ENCODE measurements at places on chromosomes 4 and X.
A peak's percentile ranks its signal among the peaks of the same experiment; 100 is the strongest.

- DNase-seq: peak; percentile 48
These were observed 126.1 kb downstream of the AFF1 start for GRCh38 chr4:87060957-87061356.

GRCh38 chr4:89056953-89057398, at the start of gene FAM13A:
Gene FAM13A (minus strand): TSS chr4:89057185. CDS start chr4:89056964, 221 bp downstream.
- peak; percentile 79 for DNase-seq

- no peak for DNase-seq
These were observed 58.2 kb downstream of the NRK start for GRCh38 chrX:105880491-105880890.

GRCh38 chrX:19798423-19798822, 89.0 kb downstream of the SH3KBP1 start:
- no peak for DNase-seq

DNA sequence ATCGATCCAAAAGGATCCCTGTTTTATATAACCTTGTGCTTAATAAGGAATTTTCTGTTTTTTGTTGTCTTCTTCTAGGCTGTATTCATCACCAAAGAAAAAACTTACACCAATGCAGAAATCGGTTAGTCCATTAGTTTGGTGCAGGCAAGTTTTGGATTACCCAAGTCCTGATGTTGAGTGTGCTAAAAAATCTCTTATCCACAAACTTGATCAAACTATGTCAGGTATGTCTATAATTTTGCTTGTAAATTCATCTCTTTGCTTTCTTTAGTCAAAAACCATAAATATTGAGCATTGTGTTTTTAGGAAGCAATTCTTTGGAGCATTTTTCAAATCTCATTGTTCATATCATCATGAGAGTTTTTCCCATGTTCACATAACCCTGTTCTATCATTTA, 28.4 kb downstream of the SLAIN2 start:
- no peak for DNase-seq

DNA sequence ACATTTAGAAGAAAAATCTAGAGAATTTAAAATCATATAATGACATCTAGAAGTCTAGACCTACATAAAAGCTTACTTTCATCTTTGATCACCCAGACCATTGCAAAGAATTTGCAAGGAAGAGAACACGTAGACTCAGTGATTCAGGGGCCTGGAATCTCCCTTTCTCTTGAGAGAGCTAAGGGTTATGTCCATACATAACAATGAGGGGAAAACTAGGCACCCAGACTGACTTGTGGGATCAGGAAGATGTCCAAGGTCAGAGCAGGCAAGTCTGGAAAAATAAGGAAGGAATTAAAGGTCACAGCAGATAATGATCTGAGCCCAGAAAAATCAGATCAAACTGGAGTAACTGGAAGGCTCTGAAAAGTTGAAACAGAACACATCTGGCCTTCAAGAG, 198.4 kb upstream of the SFRP2 start:
- DNase-seq: peak; percentile 66

DNA sequence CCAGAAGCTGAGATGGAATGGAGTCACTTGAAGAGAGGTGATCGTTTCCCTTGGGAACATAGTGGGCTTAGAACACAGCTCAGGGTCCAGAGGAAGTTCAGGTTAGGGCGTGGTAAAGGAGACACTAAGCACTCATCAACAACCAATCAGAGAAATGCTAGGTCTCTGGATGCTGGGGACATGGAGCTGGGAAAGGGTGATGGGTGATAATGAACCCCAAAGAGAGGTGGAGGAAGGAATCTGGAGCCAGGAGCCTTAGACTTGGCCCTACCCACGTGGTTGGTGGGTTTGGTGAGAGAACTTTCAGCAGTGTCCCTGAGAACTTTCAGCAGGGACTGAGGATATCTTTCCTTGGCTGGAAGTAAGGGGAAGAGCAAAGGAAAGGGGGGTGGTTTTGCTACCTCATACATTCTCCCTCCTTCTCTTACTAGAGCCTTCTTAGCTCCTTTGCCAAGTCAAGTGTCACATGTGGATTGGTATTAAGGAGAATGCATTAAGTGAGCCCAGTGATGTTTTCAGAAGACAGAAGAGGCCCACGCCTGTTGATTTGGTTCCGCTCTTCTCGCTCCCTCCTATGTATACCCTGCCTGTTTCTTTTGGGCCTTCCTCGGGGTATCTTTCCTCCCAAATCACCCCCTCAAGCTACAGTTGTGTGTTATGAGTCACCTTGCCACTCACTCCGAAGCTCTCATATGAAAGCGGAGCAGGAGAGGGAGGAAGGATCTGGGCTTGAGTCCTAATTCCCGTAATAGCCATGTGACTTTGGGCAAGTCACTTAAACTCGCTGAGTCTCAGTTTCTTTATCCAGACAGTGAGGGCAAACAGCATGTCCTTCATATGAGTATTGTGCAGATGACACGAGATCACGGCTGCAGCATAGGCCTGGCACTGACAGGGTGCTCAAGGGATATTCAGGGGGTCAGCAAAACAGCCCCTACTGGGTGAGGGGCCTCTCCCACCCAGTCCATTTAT, 63.1 kb downstream of the TSC22D3 start:
- DNase-seq: peak; percentile 7

DNA sequence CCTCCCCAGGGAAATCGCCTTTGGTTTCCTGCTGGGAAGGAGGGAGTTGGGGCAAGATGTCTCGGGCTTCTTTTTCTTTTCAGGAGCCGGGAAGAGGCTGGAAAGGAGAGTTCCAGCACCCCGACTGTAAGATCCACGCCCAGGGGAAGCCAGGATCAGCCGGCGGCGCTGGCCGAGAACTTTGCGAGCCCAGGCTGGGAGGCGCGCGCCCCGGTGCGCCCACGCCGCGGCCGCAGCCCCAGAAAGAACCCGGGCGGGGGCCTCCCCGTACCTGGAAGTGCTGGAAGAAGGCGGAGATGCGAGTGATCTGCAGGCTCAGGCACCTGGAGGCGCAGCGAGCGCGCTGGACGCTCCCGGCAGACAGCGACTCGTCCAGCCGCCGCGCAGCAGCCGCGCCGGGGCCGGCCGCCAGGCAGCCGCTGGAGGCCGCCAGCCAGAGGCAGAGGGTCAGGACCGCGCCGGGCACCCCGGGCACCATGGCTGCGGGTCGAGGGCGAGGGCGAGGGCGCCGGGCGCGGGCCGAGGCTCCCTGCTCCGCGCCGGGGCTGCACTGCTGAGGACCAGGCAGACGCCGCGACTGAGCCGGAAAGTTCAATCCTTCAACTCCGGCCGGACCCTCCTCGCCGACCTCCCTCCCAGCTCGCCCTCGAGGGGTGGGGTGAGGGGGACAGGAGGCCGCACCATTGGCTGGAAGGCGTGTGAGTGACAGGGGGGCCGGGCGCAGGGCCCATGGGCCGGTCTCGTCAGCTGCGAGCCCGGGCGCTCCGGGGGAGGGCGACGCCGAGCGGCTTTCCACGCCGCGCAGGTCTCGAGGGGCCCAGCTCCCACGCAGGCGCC, at the start of gene ANOS1:
ANOS1 (minus strand) TSS at position 579 of the 837 bp plus-strand sequence; CDS start at position 478, 101 bp downstream.
- no peak for DNase-seq

DNA sequence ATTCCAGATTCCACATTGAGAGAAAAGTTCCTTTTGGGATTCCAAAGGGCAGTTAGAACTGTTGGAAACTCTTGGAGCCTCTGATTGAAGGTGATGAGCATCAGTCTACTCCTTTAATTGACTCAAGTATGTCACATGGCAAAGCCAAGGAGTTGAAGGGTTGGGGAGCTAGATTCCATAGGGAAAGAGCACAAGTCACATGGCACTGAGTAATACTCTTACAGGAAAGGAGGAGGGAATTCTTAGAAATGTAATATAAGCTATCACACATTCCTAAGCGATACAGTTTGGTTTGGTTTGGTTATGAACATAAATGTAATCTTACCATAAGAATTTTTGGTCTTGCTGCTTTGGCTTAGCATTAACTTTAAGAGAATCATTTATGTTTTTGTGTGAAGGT, 15.7 kb downstream of the SPCS3 start:
- DNase-seq: no peak

DNA sequence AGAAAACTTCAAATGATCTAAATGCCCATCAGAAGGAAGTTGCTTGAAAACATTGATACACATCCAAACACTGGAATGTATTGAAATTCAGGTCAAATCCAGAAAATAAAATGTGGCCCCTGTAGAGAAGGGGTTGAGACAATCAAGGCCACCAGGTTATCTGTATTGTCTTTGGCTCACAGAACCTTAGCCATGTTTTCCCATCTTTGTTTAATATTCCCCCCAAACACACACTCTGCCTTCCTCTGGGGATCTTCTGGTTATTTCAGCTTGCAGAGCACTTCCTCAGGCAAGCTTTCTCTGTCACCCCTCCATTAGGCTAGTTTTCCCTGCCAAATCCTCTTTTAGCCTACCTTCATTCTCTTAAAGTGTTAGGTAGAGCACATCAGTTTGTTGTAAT, 30.5 kb downstream of the PAGE2 start:
- no peak for DNase-seq

DNA sequence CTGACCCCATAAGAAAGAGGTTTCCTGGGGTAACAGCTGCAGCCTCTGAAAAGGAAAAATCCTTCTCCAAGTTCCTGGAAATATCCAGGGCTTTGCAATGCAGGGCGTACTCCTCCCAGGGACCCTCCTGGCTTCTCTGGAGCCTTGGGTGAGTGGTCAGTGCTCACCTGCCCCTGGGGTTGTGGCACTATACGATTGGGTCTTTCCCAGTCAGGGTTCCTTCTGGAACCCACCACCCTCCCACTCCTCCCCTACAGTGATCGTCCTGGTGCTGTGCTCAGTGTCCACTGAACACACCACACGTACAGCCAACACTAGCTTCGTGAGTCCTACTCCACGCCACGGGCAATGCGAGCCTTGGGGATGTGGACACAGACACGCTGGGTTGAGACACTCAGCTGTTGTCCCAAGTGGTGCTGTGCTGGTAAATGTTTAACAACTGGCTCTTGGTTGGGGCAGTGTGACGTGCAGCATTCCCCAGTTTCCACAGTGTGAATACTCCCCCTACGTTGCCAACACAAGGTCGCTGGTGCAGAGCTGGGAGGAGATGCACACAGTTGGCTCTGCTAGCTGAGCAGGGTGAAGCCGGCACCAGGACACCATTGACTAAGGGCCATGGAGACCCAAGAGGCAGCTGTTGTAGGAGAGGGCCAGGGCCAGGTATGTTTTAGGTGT, 65.4 kb downstream of the HTRA3 start:
- no peak for DNase-seq

DNA sequence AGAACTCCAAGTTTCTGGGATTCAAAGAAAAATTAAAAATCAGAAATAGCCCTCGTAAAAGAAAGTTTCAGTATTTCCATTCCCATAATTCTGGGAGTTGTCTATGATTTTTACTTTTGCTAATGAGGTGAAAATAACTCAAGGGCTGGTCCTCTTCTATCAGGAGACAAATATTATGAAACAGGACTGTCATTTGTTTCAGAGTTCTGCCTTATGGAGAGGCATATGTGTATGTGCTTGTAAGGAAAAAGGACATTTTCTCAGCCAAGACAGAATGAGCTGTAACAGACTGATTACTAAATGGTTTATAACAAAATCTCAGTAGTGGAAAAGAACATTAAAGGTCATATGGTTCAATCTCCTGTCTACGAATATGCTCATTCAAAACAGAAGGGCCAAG, 59.0 kb upstream of the TAB3 start:
- DNase-seq: no peak

DNA sequence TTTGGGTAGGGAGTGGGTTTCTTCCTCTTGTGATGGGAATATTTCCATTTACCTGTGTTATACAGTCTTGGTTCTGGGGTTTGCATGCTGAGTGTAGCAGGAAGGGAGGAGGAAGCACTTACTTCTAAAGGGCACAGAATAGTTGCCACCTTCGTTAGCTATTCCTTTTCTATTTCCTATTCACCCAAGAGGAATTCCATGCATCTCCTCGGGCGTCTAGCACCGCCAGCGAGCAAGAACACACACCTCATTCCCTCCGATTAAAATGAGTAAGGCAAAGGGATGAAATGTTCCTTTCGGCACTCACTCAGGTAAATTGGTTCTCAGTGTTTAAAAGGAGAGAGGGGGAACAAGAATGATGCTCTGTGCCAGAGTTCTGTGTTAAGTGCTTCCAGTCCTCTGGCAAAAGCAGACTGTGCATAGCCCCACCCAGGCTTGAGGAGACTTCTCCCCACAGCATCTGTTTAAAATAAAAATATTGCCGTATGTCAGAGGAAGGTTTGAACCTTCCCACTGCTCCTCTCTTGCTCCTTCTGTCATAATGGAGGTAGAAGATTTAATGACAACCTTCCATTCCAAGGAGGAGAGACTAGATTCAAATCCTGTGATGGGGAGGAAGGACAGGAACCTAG, 351.4 kb downstream of the PTTG2 start:
- no peak for DNase-seq

- no peak for DNase-seq
These were observed 361.6 kb upstream of the EMCN start for GRCh38 chr4:100879471-100879870.

DNA sequence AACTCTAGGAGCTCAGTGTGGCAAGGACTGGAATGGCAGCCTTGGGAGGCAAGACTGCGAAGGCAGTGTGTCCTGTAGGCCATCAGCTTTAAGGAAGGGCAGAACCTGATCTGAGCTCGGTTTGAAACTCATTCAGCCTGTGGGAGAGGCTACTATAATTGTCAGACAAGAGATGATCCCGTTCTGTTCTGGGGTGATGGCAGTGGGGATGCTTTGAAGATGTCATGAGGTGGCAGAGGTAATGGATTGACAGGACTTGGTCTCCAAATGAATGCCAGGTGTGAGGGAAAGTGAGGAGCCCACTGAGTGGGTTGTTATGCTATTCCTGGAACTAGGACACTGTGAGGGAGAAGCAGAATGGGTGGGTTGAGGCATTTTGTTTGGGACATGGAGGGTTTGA, 144.9 kb downstream of the PJA1 start:
- no peak for DNase-seq

DNA sequence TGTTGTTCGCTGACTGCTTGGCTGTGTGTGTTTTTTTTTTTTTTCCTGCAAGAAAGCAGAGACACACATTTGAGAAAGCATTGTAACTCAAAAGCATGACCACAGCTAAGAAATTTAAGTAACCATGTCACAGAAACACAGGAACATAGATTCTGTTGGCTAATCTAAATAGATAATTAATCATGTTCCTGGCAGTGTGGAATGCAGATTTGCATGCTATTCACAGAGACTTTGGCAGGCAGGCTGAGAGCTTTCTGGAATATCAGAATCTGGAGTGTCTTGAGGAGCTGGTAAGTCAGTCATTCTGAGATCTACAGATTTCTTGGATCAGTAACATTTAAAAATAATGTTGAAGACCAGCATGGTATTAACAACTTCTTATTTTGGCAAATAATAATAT, 33.2 kb upstream of the SMS start:
- DNase-seq: peak; percentile 9

DNA sequence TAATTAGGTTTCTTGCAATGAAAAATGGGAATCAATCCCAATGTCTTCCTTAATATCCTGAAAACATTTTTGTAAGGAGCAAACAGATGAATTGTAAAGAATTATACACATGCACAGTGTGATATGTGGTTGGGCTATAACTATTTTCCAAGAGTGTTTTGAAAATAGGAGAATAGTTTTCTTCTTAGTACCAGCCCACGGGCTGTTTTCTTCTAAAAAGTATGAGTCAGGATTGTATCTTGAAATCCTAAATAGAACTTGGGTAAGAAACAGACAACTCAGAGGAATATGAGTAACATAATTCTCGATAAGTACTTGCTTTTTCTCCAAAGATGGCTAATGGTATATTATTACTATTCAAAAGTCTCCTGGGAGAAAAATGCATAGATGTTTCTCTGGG, 136.7 kb downstream of the MAGEC2 start:
- DNase-seq: no peak

GRCh38 chrX:1224954-1225353, 12.5 kb upstream of the CRLF2 start:
- no peak for DNase-seq

- DNase-seq: peak; percentile 83
These were observed 35.2 kb downstream of the SEPTIN11 start for GRCh38 chr4:76984788-76985211.

Data from AG20443 (cell line).